Stimulated activated CD8-positive, alpha-beta memory T cell treated with anti-CD3 and anti-CD28 coated beads, Interleukin-15, amount 100 ng/mL, for 4 hours (primary cell): ENCODE measurements at places on chromosomes 3 and 15.

GRCh38 chr3:191244242-191244867, 45.3 kb downstream of the OSTN start:
- DNase-seq, result no peak

DNA sequence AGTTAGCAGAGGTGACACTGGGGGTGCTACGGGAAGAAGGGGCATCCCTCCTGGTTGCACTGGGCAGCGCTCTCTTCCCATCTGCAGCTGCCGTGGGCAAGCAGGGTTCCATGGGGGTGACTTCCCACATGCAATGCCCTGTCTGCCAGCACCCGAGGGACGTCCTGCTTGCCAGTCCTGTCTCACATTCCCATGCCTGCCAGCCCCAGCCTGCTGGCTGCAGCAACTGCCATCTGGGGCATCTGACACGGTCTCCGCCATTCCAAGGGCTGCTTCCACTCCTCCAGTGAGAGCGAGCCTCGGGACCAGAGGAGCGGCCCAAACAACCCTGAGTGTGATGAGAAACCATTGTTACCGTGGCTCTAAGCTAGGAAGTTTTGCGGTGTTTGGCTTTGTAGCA, 45.4 kb upstream of the RPL32 start:
- no peak for DNase-seq

DNA sequence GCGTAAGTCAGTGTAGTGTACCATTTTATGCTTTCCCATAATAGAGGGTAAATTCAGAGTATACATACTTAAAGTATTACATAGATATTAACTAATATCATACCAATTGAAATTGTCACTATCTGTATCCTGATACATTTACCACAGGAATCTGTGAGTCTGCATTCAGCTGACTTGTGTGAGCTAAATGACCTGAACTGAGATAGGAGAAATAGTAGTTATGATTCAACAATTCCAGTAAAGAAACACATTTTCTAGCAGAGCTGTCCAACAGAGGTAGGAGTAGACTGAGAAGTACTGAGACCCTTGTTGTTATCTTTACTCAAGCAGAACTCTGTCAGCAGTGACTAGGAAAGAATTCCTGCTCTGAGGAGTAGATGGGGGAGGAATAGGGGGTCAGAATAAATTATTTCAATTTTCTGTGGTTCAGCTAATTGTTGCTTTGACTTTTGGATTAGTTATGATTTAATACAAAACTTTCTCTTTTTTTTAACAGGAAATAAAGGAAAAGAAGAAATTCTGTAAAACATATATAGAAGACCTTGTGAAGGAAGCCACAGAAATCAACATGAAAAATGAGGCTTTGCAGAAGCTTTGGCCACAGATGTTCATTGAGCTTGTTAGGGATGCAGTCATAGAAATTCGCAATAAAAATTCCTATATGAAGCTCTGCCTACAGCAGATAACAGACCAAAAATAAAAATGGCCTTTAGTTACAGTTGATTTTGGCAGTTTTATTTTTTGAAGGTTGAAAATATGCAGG, 66.2 kb upstream of the THSD4 start:
- DNase-seq, result no peak

DNA sequence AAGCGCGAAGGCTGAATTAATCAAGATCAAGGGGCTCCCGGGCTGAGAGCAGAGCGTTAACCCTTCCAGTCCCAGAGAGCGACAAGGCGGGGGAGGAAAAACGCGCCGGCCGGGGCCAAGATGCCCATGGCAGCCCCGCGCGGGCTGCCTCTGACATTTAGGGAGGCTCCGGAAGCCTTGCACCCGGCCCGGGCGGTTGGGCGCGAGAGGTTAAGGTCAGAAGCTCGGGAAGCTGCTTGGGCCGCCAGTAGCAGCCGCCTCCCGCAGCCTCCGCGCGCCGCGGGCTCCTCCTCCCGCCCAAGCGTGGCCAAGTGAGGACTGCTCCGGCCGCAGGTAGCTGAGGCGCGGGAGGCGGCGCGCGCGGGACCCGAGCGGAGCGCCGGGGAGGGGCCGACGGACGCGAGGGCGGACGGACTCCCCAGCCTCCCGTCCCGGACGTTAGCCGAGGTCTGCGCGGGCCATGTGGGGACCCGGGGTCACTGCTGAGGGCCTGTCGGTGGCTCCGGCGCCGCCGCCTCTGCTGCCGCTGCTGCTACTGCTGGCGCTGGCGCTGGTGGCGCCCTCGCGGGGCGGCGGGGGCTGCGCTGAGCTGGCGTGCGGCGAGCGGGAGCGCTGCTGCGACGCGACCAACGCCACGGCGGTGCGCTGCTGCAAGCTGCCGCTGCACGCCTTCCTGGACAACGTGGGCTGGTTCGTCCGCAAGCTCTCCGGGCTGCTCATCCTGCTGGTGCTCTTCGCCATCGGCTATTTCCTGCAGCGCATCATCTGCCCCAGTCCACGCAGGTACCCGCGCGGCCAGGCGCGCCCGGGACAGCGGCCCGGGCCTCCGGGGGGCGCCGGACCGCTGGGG, at the start of gene C3orf80:
Gene C3orf80, plus strand, starts transcription at position 247 of the 850 bp plus-strand sequence. Its CDS starts 214 bp downstream, at position 461.
- DNase-seq, result no peak

GRCh38 chr3:190566043-190566933, 52.4 kb downstream of the IL1RAP start:
- no peak for DNase-seq

- no peak for DNase-seq
Observed at GRCh38 chr3:101509811-101510210, 3.2 kb downstream of the SENP7 start.

DNA sequence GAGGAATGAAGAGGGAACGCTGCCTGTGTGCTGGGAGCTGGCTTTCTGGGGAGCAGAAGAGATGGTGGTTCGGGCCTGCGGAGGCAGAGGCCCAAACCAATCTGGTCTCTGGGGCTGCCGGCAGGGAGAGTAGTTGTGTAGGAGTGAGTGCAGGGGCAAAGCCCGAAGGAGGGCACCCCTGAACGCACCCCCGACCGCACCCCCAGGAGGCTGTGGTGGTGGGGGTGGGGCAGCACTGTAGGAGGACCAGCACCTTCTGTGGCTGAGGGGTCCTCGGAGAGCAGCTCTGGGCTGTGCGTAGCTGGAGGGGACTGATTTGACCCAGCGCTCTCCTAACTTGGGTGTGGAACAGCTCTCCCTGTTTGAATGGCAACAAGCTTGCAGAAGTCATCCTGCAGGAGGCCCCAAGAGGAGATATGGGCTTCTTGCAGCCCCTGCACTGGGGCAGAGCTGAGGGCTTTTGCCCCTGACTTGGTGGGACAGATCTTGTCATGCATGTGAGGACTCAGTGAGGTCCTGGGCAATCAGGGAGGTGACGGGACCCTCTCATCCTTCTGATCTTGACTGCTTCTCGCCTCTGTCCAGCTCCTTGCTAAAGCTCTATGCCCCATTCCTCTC, 26.1 kb downstream of the C15orf39 start:
- DNase-seq, result no peak

GRCh38 chr3:59408047-59408624, 358.3 kb upstream of the CFAP20DC start:
- DNase-seq, result no peak

GRCh38 chr3:196166741-196167140, 44.5 kb downstream of the ZDHHC19 start:
- DNase-seq, result no peak

DNA sequence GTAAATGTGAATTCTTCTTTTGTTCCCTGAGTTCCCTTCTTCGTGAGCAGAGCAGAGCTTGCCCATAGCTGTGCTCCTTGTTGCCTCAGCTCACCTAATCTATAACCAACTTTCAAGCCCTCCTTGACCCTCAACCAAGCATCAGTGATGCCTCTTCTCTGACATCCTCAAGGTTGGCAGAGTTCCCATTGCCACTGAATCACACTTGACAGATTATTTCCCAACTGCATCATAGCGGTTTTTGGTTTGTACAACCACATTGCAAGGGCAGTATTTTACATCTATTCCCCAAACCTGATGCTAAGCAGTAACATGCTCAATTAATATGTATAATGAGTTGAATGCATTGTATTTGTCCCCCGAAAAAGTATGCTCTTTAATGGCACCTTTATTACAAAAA, 133.0 kb upstream of the SNTN start:
- DNase-seq, result no peak

DNA sequence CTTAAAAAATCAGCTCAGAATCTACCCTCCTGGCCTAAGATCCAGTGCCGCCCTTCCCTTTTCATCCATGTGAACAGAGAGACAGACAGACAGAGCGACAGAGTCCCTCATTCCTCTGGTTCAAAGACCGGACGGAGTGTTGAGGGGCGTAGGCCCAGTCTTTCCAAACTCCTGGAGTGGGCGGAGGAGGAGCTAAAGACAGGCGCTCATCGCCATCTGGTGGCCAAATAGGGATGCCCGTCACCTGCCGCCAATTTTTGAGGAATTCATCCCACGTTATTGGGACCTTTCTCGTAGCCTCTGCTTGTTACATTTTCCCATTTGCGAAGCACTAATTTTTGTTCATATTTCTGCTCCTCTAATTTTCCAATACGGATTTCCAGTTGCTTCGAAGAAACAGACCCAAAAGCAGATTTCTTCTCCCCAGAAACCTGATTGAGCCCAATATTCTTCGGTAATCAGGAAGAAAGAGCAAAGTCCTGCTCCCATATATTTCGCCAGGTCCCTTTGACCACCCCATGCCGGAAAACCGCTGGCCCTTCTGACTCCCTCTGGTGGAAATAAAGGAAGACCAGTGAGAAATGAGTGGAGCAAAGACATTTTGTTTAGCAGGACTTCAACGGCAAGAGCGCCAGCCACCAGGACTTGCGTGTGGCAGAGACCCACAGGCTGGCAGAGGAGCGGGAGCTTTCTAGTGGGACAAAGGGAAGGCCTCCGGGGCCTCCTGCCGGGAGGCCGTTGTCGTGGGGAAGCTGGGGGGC, 88.0 kb downstream of the LRRK1 start:
- DNase-seq, result peak; percentile 20
